ENCODE measurements at places on chromosomes 2 and 18.

GRCh38 chr18:63646936-63647335 lies 2.9 kb upstream of the SERPINB4 start:
- DNase-seq, result no peak

DNA sequence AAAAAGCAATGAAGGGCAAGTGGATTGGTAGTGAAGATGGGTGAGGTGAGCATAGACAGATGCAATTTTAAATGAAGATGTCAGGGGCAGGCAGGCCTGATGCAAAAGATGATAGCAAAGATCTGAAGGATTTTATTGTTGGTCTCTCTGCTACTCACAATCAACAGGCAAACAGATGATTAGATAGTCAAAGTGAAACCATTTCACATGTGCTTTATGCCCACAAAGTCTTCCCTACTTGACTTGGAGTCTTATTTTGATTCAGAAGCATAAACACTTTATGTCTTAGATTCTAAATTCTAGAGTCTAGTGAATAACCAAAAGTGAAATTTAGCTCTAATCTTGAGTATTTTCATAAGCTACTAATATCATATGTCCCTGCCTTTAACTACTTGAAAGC lies 153.8 kb upstream of the HNRNPA3 start:
- DNase-seq, result no peak

DNA sequence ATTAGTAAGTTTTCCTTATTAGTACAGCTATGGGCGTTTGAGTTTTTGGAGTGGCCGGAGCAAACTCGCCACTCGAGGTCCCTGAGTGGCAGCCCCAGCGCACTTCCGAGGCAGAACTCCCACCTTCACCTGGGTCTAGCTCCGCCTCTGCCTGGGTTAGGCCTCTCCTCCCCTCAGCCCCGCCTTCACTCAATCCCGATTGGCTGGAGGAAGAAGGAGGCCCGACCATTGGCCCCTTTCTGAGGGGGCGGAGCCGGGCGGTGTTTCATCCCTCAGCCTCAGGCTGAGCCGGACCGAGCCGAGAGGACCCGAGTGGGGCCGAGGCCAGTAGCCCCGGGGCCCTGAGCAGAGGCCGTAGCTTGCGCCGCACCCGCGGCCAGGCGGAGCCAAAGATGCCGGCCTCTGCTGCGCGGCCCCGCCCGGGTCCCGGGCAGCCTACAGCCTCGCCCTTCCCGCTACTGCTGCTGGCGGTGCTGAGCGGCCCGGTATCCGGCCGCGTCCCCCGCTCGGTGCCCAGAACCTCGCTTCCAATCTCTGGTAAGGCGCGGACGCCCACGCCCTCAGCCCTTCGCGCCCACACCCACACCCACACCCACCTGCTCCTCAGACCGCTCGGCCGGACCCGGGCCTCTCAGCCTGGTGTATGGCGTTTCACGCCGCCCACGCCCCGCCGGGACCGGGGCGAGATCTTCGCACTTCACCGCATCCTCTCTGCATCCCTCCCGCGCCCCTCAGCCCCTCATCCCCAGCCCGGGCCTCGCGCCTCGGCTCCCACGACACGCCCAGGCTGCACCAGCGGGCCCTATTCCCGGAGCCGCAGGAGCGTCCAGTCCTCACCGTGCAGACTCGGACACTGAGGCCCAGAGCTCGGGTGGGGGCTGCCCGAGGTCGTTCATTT lies at the start of gene SEMA4F:
TSS of gene SEMA4F (plus strand) at position 263 of the 898 bp plus-strand sequence. CDS start at position 393, 130 bp downstream.
- peak; percentile 96 for DNase-seq

GRCh38 chr18:62992877-62993365 lies 277.6 kb downstream of the PHLPP1 start:
- no peak for DNase-seq

DNA sequence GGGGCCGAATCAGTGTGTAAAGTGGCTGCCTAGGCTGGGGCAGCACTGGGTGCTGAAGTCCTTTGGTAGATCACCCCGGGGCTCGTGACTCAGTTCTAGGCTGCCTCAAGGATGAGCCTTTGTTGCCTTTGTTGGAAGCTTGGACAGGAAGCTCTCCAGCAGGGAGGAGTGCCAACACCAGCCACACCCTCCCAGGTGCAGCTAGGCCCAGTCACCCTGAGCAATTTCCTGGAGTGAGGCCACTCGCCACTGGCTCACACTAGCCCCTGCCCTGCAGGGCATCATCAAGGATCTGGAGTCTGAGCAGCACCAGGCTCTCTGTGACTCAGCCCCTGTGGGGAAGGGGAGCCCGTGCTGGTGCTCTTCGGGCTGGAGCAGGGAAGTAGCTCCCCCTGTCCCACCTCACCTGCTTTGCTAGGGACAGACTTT lies 6.7 kb upstream of the SDC1 start:
- DNase-seq, result peak; percentile 99

- peak; percentile 23 for DNase-seq
Observed at GRCh38 chr2:239813261-239814115, 211.7 kb downstream of the NDUFA10 start.

- no peak for DNase-seq
Observed at GRCh38 chr2:235561450-235561849, 67.6 kb downstream of the AGAP1 start.

DNA sequence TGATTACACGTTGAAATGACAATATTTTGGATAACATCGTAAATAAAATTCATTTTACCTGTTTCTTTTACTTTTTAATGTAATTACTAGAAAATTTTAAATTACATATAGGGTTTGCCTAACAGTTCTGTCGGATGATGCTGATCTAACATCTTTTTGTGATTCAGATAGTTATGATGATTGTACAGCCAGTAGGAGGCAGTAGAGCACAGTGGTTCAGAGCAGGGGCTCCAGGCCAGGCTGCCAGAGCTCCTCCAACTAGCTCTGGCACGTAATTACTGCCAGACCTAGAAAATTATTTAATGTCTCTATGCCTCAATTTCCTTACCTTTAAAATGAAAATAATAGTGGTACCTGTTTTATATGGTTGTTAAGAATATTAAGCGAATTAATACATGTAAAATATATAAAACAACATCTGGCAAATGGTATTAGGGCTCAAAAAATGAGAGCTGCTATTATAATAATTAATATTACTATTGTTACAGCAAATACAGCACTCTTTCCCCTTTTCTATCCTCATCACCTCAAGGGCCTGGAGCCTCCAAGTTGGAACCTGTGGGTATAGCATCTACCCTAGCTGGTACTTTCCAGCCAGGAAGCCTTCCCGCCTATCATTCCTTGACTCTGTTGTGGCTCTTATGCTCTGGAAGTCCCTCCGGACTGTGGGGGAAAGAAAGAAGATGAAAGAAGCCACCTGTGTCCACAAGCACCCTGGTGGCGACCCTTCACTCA lies 47.7 kb upstream of the PLA2R1 start:
- DNase-seq, result no peak

GRCh38 chr2:49004036-49004626 lies 150.2 kb downstream of the FSHR start:
- DNase-seq, result no peak

GRCh38 chr2:129331638-129332037 lies 647.8 kb upstream of the RAB6C start:
- DNase-seq, result no peak

GRCh38 chr18:48007955-48008701 lies 77.7 kb upstream of the SMAD2 start:
- DNase-seq, result no peak

GRCh38 chr18:5865521-5865920 lies 29.8 kb downstream of the TMEM200C start:
- DNase-seq, result no peak

DNA sequence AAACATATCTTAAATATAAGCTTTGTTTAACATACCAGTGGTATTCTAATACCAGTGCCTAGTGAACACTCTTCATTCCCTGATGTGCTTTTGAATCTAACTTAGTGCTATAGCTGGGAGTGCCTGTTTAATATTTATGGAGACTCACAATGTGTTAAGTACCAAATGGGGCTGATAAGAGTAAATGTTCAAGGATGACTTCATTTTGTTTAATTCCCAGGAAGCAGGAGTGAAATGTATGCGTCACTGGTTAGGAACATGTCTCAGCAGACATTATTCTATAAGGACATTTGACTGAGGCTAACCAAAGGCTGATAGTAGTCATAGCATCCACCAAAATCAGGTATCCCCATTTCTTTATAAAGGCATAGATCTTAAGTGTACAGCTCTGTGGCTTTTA lies 31.7 kb upstream of the LINC00305 start:
- no peak for DNase-seq

GRCh38 chr2:219247678-219248642 lies 2.7 kb downstream of the STK16 start:
- no peak for DNase-seq

DNA sequence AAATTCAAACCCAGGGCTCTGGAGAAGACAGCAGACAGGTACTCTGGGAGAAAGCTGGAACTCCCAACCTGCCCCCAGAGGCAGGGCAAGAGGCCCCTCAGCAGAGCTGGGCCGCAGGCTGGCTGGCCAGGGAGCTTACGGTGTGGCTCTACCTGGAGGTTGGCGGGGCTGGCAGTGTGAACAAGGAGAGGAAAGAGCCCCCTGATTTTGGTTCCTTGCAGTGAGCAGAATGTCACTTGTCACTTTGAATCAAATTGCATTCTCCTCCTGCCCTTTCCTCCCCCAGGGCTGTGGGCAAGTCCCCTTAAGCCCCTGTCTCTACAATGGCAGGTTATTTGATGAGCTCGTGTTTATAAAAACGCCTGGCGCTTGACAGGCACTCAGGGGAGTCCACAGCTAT lies 32.6 kb downstream of the MYO7B start:
- no peak for DNase-seq

DNA sequence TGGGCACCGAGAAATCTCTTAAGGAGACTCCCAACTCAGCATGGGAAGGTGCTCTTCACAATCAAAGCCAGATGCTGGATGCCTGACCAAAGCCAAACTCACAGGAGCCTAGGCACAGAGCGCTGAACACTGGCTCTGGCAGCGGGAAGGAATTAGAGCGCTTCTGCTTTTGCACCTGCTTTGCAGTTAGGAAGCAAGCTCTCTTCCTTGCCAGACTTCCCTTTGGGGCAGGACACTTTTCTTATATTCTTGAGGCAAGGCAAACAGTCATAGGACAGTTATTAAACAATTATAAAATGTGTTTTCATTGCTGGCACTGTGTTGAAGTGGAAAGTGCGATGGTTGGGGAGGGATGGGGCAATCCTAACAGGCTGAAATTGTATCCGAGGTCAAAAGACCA lies 79.6 kb upstream of the DNMT3A start:
- no peak for DNase-seq

GRCh38 chr2:168565112-168565511 lies 109.0 kb downstream of the CERS6 start:
- peak; percentile 78 for DNase-seq

All from RWPE2 (cell line).